ENCODE measurements at places on chromosomes 4 and X.

- DNase-seq: peak; percentile 46
These were observed 66.0 kb downstream of the FBXO8 start for GRCh38 chr4:174217273-174218126.

DNA sequence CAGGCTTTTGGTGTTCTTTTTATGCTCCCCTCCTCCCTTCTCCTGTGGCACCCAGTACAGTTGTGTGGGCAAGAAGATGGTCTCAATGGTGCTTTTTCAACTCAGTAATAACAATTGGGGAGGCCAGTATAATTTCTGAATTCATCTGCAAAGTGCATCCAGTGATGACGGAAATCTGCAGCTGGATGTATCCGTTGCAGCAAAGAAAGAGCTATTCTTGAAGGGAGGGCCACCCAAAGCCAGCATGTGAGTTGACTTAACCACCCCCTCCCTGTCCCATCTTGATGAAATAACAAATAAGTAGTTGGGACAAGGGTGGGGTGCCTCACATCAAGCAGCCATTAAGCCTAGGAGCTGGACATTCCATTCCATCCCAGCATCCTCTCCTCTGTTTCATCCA, 30.7 kb downstream of the TSC22D3 start:
- DNase-seq: no peak

- no peak for DNase-seq
These were observed 18.9 kb downstream of the ZBTB49 start for GRCh38 chr4:4308800-4309441.

DNA sequence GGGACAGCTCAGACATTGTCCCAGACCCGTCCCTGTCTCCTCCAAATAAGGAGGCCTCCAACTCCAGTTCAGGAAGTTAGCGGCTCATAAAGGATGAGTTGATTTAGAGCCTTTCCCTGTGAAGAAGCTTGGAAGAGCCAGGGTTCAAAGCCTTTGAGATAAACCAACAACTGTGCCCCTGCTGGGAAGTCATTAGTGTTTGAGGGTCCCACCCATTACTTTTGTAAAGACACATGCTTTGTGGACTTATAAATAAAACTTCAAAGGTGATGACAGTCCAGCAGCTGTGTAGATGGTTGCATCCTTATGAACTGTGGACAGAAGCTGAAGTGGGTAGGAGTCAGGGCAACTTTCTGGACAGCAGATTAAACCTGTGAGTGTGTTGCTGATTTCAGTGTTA, 86.0 kb upstream of the PGRMC2 start:
- no peak for DNase-seq

DNA sequence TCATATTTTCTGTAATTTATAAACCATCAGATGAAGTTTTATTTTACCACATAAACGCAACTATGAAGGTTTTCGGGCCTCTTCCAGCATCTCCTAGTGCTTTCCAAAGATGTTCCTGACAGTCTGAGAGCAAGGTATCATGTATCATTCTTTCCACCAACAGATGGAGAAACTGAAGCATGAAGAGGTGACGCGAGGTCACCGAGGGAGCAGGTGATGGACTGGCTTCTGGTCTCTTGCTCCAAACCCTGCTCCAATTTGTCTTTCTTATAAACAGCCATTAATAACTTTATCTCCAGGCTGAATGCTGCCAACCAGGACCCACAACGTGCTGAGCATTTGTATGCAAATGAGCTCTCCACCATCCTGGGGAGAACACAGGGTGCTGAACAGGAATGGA, 86.3 kb upstream of the MAML3 start:
- no peak for DNase-seq

GRCh38 chr4:41079881-41080560, 134.3 kb downstream of the APBB2 start:
- DNase-seq: no peak

DNA sequence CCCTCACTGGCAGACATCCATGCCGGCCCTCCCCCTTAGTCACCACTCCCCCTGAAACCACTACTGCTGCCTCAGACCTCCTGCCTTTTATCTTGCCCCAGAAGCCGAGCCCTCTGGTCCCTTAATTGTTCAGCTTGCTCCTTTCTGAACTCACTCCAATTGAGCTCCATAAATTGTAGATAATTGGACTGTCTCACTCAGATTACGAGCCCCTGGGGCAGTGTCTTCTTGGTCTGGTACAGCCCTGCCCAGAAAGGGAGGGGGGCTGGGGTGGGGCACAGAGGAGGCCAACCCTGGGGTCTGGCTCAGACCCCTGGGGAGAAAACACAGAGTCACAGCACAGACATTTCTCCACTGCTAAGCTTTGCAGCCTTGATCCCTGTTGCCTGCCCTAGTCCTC, 39.4 kb downstream of the NALF2 start:
- DNase-seq: no peak

DNA sequence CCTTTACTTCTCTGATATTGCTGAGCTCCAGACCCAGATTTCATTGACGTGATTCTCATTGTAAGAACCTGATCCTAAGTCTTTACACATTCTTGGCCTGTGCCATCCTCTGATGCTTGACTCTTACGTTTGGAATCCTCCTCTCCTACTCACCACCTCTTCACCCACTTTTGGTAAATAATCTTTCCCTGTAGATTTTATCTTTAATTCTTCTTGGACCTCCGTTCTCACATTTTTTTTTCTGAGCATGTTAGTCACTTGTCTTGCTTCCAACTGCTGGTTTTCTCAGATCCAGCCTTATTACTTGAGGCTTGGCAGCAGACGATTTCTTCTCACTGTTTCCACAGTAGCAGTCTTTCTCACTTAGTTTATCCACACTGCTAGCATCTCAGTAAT, 12.4 kb upstream of the SH3RF1 start:
- no peak for DNase-seq

DNA sequence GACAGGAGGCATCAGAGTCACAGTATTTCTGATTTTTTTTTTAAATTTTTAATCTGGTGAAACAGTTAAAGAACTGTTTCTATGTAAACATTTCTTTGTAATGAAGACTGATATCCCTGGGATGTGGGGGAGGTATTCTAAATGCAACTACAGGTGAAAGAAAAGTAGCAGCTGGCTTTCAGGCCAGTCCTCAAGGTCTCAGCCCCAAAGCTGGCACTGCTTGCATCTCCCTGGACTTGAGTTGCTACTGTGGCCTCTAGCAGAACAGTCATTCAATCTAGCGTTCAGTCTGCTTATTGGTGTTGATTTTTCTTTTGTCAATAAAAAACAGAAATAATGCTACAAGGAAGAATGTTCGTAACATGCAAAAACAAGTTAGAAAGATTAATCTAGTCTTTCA, 4.9 kb downstream of the MBNL3 start:
- no peak for DNase-seq

DNA sequence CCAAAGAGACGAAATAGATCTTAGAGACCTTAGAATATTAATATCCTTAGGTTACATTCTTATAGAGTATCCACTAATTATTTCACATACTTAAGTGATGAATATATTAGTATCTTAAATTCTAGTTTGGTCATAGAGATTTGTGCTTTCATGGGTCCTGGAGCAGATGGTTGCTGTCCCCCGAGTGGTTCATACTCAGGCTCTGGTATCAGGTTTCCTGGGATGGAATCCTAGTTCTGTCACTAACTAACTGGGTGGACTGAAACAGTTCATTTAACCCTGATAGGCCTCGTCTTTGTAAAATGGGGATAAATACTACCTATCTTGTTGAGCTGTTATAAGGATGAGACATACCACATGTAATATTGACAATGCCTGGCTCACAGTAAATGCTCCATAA, 264.6 kb downstream of the TENM3 start:
- no peak for DNase-seq

DNA sequence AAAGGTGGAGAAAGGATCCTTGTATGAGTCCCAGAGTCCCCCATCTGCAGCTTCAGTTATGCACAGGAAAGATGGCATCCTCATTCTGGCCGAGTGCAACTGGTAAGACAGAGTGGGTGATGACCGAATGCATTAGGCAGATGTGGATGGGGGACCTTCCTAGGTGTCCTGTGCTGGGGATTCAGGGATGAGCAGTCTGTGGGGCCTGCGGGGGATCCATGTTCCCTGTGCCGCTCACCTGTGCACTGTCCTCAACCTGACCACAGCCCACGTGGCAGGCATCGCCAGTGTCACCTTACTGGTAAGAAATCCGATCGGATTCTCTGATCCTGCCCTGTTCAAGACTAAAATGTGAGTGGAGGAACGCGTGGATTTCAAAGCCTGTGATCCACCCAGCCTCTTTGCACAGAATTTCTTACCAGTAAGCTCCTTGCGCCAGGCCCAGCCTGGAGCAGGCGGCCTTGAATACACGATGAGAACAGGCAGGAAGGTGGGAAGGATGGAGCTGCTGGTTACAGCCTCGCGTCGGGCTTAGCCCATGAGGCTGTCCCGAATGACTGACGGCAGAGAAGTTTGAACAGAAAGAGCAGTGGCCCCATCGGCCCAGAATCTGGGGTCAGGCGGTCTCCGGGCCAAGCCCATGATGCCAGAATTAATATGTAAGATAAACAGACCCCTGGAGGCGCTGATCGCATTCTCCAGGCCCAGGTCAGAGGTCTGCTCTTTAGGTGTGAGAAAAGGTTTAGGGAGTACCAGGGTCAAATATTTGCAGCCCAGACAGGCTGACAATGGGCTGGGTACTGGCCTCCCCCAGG, 56.5 kb downstream of the CPZ start:
- no peak for DNase-seq

DNA sequence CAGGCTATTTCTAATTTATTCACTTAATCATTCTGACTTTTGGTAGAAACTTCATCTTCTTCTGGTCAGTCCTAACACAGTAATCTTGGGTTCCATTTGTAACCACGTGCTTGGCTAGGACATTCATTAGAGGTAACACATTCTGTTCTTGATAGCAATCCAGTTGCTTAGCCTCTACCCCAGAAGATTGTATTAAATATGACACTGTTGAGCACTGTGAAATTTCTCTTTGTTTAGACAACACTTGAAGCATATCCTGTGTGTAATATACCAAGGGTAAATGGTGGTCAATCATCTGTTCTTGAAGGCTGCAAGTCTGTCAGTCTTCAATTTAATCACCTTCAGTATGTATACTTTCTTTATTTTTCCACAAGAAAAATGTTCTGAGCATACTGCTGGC, 523.0 kb downstream of the ANKRD50 start:
- no peak for DNase-seq

- DNase-seq: no peak
These were observed 8.5 kb upstream of the PPEF1 start for GRCh38 chrX:18698737-18699650.
